SIG-M5 (cell line): ENCODE measurements at places on chromosomes 2 and 18.

DNA sequence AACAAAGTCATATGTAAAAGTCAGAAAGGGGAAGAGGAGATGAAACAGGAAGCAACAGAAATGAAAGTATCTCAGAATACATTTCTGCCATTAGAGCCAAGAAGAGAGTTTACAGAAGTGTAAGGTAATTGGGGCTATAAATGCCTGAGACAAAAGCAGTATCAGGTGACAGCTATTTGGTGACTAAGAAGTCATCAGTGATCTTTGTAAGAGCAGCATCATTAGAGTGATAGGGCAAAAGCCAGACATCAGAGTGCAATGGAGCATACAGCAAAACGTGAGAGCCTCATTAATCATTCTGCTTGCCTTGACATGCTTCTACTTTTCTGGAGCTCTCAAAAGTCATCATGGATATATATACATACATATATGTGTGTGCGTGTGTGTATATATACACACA, 804.7 kb upstream of the PIK3C3 start:
- DNase-seq: no peak

DNA sequence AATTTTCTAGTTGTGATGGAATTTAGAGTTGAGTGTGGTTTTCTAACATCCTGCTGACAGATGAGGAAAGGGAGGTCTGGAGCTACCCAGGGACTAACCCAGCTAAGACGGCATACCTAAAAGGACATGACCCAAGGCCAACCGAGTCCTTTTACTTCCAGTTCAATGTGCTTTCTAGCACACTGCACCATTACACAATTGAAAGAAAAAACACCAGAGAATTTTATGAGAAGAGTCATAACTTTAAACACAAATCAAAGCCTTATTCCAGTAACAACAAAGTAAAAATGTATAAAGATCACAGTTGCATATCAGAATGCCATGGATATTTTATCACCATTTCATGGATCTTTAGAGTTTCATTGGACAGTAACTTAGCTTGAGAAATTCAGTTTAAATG, 480.3 kb downstream of the MEIS1 start:
- no peak for DNase-seq

GRCh38 chr2:85959185-85959584, 70.4 kb upstream of the ST3GAL5 start:
- no peak for DNase-seq

GRCh38 chr2:219186754-219187456, 8.8 kb downstream of the RETREG2 start:
- no peak for DNase-seq

GRCh38 chr2:174484573-174484972, 2.3 kb downstream of the GPR155 start:
- no peak for DNase-seq

DNA sequence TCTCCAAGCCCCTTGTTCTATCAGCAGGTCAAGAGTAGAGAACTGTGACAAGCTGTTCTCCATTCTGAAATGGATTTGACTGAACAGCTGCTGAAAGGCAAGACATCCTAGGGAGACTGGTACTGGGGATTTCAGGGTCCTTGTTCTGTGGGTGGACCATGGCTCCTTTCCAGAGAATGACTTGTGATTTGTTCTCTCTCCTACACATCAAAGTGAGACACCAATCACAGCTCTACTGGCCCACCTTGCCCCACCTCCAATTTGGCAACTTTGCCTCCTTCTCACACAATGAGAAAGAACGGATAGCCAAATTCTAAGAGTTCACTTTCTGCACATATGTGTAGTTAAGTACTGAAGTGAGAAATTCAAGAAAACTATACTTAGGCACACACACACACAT, 67.4 kb downstream of the BCL11A start:
- no peak for DNase-seq

- no peak for DNase-seq
Measured at GRCh38 chr18:21834299-21834660, 93.7 kb downstream of the MIB1 start.

DNA sequence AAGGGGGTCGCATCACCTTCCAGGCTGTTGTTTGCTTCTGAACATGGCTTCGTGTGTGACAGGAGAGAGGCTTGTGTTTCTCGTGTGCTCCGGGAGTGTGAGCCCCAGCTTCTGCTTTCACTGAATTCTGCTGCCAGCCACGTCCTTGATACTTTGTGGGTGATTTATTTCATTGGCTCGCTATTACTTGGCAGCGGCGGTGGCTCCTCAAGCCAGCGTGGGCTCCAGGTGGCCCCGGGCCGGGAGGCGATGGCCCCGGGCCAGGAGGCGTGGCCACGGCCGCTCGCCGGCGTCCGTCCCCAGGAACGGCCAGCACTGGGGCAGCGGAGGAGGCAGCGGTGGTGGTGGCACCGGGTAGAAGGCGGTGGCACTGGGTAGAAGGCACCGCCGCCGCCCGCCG, 63.1 kb downstream of the NAPG start:
- DNase-seq: no peak

- no peak for DNase-seq
Measured at GRCh38 chr2:63865159-63865799, 23.6 kb downstream of the UGP2 start.

GRCh38 chr2:207480521-207481040, 49.2 kb upstream of the CREB1 start:
- DNase-seq: no peak

GRCh38 chr2:178846458-178846802, 39.2 kb upstream of the TTN start:
- no peak for DNase-seq

DNA sequence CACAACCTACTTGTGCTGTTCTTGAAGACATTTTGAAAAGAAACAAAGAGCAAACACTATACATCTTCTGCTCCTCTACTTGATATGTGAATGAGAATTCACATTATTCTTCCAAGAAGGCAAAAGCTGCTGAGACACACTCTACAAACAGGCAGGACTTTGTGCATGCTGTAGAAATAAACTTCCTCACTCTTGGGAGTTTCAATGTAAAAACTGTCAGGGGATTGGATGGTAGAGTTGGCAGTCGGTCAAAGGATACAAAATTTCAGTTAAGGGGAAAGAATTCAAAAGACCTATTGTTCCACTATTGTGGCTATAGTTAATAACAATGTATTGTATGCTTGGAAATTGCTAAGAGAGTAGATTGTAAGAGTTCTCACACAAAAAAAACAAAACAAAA, 196.3 kb downstream of the MC4R start:
- DNase-seq: no peak

DNA sequence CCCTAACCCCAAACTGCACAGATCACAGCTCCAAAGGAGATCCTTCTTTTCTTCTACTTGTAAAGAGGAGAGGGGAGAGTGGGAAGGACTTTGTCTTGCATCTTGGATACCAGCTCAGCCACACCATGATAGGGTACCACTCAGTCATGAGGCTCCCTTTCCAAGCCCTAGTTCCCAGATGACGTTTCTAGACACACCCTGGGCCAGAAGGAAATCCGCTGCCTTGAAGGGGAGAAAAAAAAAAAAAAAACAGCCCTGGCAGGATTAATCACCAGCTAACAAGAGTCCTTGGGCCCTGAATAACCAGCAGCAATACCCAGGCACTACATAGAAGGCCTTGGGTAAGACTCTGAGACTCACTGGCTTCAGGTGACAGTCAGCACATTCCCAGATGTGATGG, 36.9 kb downstream of the ST8SIA3 start:
- no peak for DNase-seq

DNA sequence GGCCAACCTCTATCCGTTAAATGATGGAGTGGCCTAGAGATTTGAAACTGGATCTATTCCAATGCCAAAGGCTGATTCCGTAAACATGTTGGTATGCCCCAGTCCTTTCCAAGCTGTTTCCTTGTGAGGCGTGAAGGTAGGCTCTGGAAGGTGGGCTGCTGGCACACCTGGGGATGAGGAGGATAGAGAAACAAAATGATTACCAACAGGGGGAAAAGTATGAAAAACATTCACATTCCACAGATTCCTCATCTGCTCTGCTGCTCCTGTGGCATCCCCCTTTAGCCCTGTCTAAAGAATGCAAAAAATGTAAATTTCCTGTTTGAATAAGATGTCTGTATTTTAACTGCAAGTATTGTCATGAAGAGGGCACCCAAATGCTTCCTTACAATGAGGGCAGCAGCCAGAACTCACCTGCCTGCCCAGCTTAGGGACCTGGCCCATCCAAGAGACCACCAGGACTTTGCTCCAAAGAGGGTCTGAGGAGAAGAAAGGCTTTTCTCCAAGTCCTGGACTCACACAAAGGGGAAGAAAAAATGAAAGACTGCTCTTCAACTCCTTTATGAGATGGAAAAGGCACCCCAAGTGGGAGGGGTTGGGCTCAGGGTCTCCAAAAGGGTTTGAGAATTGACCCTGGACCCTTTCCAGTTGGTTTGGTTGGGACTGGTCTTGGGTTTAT, 132.3 kb upstream of the PELI1 start:
- no peak for DNase-seq

- no peak for DNase-seq
Measured at GRCh38 chr2:211860224-211860623, 678.4 kb downstream of the ERBB4 start.

DNA sequence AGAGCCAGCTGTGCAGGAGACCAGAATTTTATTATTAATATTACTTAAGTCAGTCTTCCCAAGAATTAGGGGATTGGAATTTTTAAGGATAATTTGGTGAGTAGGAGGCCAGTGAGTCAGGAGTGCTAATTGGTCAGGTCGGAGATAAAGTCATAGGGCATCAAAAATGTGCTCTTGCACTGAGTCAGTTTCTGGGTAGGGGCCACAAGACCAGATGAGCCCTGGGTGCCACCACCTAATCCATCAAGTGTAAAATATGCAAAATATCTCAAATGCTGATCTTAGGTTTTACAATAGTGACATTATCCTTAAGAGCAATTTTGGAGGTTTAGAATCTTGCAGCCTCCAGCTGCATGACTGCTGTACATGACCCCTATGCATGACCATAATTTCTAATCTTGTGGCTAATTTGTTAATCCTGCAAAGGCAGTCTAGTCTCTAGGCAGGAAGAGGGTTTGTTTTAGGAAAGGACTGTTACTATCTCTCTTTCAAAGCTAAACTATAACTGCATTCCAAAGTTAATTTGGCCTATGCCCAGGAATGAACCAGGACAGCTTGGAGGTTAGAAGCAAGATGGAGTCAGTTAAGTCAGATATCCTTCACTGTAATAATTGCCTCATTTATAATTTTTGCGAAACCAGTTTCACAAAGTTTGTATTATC, 215.9 kb downstream of the RNF152 start:
- DNase-seq: no peak

- no peak for DNase-seq
Measured at GRCh38 chr2:143251681-143252080, 122.5 kb downstream of the ARHGAP15 start.
